Activated T-helper 9 cell treated with anti-CD3 and anti-CD28 coated beads, Interleukin-2, amount 50 U/mL, for 16 hours (primary cell): ENCODE measurements at places on chromosomes 3 and 15.

GRCh38 chr15:74754593-74755215 lies 6.1 kb downstream of the CYP1A2 start:
- no peak for DNase-seq

DNA sequence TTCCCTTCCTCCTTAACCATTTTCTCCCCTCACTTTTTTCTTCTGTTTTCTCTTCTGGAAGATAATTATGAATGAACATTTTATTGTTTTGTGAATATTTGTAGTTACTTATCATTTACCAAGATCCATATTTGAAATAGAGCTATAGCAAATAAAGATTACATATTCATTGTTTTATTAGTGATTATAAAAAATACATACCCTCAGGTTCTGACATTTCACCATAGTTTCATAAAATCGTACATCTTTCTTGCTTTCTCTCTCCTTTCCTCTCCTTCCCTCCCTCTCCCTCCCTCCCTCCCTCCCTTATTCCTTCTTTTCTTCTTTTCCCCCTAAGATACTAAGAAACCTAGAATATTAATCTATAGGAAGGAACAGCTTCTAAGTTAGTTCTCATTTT lies 410.9 kb upstream of the GOLIM4 start:
- no peak for DNase-seq

- DNase-seq: no peak
Observed at GRCh38 chr3:177646749-177647148, 449.5 kb upstream of the TBL1XR1 start.

DNA sequence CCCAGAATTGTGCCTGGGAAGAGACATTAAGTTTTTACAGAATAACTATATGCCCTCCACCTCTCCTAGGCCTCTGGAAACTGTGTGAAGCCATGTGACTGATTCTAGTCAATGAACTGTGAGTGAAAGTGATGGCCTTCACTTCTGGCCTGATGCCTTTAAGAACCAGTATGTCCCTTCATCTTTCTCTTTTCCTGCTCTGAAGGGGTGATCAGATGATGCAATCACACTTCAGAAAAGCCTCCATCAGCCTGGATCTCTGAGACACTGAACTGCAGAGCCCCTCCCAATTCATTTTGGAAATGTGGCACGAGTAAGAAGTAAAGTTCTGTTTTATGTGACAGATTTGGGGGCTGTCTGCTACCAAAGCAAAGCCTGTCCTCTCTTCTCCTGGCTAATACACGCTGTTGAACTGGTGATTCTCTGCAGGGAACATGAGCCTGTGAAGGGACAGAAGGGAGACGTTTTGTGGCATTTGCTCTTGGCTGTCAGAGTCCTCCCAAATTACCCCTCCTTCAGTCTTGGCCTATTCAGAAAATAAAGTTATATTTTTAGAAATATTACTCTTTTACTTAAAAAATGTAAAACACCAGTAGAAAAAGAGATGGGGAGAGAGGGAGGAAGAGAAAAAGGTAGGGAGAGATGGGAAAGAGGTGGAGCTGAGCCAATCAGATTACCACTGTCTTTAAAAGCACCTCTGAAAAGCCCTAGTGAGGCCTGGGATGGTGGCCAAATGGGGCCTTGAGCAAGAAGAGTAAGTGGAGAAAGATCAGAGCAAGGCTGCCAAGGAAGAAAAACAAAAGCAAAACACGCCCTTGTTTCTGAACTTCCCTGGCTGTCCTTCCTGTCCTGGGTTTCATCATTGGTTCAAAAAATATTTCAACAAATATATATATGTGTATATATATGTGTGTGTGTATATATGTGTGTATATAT lies 40.9 kb upstream of the RYK start:
- no peak for DNase-seq
